ENCODE measurements at places on chromosomes 2 and 18.

DNA sequence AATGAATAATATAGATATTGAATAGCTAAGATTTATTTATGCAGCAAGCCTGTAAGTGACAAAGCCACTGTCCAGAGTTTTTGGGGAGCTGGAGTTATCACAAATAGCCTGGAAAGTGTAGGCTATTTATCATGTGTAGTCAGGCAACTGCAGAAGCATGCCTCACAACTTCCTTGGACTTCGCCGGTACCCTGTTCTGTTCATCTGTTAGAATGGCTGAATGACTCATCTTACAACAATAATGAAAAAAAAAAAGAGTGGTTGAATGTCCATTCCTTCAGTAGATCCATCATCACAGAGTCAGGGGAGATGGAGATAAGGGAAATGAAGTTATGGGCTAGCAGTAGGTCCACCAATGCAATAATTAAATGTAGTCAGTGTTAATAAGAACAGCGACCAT lies 24.0 kb upstream of the ATP5MC3 start:
- DNase-seq = no peak

GRCh38 chr18:11251229-11251890 lies 102.0 kb upstream of the PIEZO2 start:
- DNase-seq = no peak

DNA sequence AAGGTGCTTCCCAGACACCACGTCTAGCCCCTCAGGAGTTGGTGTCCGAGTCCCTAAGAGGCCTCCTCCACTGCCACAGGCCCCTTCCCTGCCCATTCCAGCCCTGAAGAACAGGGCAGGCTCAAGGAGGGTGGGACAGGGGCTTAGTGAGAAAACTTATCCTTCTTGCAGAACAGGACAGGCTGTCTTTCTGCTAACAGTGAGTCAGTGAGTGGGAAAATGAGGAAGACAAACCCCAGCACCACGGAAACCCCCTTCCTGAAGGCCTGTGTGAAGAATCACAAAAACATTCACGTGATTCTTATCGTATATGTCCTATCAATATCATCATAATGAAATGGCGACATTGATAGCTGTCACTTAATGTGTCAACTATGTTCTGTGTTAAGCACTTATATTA lies 9.8 kb downstream of the FZD7 start:
- DNase-seq = no peak

GRCh38 chr2:17190527-17190926 lies 327.7 kb downstream of the RAD51AP2 start:
- DNase-seq = no peak

DNA sequence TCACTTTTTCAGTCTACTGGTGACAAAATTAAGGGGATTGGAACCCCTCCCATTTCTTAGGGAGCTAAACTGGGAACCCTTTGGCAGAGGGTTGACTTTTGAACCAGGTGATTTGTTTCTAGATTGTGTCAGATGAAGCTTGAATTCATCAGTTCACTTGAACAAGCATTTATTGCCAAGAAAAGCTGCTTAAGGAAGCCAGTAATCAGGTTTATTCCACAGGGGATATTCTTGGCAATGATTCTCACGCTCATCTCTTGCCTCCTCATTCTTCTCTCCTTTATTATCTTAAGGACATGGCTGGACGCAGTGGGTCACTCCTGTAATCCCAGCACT lies 101.0 kb downstream of the ALPK2 start:
- DNase-seq = no peak

DNA sequence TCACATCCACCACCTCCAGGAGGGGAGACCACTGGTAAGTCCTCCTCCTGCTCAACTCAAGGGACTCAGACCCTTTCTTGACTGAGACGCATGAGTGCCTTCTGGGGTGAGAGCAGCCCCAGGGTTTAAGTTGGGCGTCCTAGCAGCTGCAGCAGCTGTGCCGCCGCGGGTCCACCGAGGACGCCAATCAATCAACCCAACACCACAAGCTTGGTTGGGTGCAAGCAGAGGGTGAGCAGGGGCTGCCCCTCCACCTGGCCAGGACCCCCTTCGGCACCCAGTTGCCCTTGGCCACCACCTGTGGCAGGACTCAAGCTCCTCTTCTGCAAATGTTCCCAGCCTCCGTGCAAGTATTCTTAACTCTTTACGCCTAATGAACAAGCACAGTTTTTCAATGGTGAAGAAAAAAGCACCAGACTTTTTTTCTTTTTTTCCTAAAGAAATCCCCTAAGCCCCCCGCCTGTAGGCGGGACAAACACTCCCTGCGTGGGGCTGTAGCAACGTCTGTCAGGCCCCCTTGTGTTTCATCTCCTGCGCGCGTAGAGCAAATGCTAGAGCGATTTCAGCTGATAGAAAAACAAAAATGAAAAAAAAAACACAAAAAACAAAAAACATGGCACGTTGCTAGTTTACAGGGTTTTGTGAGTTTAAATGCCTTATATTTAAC lies 197.1 kb downstream of the LOXHD1 start:
- no peak for DNase-seq

- DNase-seq = no peak
Observed at GRCh38 chr2:99153921-99154604, 679 bp downstream of the TSGA10 start.

DNA sequence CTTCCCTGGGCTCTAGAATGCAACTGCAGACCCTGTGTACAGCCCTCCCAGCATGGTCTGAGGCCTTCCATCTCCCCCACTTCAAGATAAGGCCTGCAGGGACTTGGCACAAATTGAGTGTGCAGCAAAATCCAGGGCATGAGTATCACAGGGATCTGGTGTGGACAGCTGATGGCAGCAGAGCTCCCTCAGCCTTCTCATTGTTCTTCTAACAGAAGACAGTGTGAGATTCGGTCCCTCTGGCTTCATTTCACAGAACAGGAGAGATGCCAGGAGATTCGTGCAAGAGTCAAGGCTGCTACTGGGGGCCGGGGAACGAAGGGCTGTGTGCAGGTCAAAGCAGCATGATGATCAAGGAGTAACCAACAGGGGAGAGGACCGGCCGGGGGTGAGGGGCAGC lies 85.8 kb downstream of the UXS1 start:
- no peak for DNase-seq

DNA sequence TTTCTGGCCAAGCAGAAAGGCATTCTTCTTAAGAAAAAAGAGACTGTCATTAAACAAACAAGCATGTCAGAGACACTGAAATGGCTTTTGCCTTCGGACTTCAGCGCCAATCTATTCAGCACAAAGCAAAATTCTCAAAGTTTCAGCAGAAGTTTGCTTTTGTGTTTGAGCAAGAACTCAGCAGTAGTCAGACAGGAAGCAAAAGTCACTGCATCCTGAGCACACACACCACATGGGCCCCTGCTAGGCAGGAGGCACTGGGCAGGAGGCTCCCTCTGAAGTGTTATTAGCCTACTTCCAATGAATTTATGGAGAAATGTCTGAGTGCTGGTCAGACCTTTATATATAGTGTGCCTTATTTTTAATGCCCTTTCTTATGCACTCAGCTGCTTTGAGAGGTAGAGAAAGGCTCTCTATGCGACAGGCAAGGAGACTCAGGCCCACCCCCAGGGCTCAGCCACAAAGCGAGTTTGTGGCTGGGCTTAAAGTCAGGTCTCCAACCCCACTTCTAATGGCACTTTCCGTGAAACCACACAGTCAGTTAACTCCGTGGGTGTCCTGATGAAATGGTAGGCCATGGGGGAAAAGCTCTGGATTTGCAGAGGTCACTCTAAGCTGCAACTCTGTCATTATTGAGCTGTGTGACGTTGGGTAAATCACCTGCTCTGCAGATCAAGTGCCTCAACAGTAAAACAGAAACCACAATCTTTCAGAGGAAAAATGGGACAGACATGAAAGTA lies 161.0 kb upstream of the TMEM200C start:
- no peak for DNase-seq

DNA sequence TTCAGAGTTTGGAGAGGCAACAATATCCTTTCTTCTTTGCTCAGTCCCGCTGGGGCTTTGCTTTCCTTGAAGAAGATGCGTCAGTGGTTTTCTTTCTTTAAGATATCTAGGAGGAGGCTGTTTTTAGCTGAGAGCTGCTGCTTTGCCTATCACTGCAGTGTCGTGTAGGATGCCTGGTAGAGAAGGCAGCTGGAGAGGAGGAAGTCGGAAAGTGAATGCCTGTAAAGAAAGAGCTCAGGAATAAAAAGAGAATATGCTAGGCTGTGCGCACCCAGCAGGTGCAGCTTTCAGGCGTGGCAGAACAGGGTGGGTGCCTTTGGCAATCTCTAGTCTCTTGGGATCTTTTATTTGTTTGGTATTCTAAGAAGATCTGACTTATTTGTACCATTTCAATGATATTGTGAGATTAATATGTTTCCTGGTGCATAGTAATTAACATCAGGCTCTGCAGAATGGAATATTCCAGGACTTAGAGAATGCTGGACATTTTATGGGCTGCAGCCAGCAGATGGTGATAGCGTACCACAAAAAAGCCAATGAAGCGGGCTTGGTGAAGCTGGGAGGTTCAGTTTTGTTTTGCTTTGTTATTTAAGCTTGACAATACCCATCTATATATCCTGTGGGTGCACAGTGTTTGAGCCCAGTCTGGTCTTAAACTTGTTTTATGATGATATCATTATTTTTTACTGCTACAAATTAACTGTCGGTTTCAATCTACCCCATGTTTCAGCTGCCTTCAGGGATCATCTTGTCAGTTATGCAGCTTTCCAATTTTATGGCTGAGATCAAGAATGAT lies 34.9 kb downstream of the CAVIN2 start:
- DNase-seq = peak; percentile 64

Measured in Calu3 (cell line).